Activated CD4-positive, alpha-beta T cell treated with anti-CD3 and anti-CD28 coated beads, Interleukin-2, amount 50 U/mL, for 1 hour (primary cell): ENCODE measurements at places on chromosomes 3 and 15.

- no peak for DNase-seq
These were observed 356.4 kb downstream of the CHST2 start for GRCh38 chr3:143475981-143476380.

GRCh38 chr15:101434032-101434920, 55.2 kb downstream of the PCSK6 start:
- no peak for DNase-seq

- no peak for DNase-seq
These were observed 151.4 kb downstream of the CHDH start for GRCh38 chr3:53694666-53695323.

DNA sequence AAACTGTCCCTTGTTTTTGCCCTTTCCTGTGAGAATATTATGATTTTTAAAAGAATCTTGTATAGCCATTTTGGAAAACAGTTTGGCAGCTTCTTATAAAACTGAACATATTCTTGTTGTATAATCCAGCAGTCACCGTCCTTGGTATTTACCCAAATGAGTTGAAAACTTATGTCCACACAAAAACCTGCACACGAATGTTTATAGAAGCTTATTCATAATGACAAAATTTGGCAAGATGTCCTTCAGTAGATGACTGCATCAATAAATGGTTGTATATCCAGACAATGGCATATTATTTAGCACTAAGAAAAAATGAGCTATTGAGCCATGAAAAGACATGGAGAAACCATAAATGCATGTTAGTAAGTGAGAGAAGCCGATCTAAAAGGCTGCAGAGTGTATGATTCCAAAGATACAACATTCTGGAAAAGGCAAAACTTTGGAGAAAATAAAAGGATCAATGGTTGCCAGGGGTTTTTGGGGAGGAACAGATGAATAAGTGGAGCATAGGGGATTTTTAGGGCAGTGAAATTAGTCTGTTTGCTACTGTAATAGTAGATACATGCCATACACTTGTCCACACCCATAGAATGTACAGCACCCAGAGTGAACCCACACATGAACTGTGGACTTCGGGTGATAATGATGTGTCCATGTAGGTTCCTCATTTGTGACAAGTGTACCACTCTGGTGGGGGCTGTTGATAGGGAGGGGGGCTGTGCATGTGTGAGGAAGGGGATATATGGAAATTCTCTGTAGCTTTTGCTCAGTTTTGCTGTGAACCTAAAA, 31.7 kb downstream of the LIMD1 start:
- no peak for DNase-seq

DNA sequence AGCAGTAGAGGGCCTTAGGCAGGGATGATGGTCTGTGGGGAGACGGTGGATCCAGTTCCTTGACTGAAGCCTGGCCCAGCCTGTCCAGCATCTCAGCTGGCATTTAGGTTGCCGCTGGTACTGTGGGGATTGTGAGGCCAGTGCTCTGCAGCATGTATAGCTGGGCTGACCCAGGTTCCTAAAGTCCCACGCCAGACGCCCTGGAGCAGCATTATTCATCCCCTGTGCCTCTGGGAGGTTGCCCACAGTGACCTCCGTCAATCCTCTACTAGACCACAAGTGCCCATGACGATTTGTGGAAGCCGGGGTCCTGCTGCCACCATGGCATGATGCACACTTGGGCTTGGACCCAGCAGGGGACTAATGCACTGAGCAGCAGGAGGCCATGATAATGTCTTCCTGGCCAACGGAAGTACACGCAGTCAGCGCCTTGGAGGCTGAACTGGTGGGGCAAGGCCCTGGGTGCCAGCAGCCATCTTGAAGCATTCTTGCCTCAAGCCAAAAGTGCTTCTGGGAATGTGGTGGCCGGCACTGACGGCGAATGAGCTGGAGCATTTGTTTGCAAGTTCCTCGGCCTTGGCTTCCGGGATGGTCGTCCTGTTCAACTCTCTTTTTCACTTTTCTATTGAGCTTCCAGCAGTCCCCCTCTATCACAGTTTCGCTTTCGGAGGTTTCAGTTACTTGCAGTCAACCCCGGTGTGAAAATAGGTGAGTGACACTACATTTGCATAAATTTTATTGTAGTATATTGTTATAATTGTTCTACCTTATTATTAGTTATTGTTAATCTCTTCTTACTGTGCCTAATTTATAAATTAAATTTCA, 949.4 kb downstream of the ROBO1 start:
- DNase-seq: no peak

DNA sequence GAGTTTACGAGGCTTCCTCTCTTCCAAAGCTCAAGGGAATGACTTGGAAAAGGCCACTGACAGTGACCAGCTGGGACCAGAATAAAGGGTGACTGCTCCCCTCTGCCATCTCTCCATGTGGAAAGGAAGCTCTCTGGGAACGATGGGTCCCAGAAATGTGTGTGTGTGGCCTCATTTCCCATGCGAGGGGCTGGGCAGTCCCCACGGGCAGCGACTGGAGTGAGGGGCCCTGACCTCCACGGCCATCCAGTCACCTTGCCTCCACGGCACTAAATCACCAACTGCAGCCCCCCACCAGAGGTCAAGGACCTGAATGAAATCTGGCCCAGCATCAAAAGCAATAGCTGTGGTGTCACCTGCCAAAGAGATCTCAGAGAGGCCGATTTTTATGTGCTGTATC, 29.6 kb downstream of the RGMA start:
- DNase-seq: no peak

DNA sequence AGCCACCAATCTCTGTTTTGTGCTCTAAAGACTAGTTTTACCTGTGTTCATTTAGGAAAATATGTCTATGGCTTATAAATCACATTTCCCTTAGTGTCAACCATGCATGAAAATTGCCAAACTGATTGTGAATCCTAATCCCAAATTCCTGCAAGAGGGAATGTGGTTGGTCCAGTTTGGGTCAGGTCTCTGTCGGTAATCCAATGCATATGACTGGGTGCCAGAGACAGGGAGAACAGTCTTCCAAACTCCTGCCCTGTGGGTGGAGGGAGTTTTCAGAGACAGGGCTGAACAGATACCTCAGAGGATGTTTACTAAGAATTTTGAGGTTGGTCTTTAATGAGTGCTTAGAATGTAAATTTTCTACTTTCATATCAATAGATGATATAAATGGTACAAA, 300.5 kb upstream of the ARL6 start:
- DNase-seq: no peak

DNA sequence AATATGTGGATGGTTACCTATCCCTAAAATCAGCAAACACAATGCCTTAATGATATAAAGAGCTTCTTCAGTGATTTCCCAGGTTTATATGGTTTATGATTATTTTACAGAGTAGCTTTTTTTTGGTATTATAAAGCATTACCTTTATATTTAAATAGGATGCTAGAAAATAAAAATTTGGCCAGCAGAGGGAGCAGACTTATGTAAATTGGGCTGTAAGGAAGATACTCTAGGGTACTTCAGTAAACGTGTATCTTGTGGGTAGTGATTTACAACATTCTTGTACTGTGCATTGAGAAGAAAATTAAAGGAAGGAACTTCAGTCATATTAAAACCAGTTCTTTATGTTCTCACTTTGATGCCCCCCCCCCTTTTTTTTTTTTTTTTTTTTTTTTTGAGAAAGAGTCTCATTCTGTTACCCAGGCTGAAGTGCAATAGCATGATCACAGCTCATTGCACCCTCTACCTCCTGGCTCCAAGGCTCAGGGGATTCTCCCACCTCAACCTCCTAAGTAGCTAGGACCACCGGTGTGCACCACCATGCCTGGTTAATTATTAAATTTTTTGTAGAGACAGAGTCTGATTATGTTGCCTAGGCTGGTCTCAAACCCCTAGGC, 167.9 kb downstream of the BBX start:
- DNase-seq: no peak
